AG04449 (cell line): ENCODE measurements at places on chromosomes 11 and 22.

GRCh38 chr11:74769055-74769707 is 20.5 kb downstream of the RNF169 start:
- DNase-seq, result no peak

DNA sequence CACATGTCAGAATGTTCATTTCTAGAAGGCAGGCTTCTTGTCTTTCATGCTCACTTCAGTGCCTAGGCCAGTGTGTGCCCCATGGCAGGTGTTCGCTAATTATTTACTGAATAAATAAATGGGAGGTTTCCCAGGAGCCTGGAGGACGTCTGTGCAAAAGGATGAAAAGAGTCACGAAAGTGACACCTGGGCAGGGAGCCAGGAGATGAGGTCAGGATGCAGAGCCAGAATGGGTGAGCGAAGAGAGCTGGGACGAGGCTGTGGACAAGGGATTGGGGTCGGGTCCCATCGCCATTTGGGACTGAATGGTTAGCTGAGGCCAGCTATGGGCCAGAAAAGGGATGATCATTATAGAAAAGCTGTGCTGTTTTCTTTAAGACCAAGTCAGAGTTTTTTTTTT is 560.4 kb downstream of the TBC1D22A start:
- DNase-seq, result no peak

GRCh38 chr11:125346179-125346530 is 149.9 kb downstream of the FEZ1 start:
- no peak for DNase-seq

- DNase-seq, result no peak
Observed at GRCh38 chr22:21766691-21767462, 31.3 kb upstream of the YPEL1 start.

DNA sequence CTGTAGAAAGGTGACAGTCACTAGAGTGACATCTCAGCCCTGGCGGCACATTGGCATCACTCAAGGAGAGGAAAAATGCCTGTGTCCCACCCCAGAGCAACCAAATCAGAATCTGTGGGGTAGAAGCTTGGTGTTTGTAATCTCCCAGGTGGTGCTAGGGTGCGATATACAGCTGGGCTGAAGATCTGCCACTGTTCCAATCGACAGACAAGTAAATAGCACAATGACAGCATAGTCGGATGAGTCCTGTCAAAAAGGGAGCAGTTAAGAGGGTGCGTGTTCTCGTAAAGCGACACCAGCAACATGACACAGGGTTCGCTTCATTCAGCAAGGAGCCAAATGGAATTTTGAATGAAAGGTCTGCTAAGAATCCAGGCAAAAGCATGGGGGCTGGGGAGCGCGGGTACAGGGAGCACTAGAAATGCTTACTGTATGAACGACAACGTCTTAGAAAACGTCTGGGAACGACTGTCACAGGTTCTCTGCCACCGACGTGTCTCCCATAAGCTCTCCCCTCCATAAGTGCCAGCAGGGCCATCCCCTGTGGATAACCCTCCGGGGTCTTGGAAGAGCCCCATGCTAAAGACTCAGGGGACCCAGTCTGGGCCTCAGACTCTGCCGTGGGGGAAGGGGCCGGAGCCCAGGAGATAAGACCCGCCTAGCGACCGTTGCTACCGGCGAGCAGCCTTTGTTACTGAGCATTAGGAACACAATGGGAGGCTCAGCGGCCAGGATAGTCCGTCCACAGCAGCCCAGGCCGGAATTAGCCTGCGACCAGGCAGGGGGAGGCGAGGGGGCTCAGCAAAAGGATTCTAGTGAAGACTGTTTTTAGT is 20.8 kb downstream of the ADA2 start:
- no peak for DNase-seq

DNA sequence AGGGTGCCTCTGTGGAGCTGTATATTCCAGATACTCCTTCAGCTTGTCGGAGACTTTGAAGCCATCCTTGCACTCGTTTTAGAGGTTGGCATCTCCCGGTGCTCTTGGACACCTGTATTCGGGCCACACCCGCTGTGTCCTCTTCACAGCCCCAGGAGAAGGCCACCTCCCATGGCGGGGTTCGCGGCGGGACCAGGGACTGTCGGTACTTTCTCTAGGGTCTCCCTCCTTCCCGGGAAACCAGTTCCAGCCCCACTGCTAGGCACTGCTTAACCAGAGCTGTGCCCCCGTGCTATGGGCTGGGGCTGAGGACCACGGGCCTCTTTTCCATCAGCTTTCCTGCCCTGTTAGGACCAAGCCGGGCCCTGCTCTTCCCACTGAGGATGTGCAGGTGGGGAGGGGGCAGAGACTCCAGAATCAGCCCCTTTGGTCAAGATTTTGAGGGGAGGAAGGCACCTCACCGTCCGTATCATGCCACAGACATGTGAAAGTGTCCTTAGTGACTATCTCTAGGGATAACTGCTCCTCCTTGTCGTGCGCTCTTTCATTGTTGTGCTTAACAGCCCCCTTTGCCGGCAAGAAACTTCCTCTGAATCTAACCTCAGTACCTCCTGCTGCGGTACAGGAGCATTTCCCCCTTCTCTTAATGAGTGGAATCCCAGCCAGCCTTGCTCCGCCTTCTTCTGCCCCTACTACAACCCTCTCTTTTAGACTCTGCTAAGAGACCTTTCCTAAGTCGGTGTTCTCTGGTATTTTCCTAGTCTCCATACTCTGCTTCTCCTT is 1.2 kb upstream of the B3GAT1 start:
- no peak for DNase-seq

GRCh38 chr11:35373284-35373933 is 45.9 kb downstream of the SLC1A2 start:
- no peak for DNase-seq
